ENCODE measurements at places on chromosomes 2 and 18. TPM values are rescaled to one million over a fixed set of nuclear protein-coding genes. Genes with fewer than 3 reads are reported as not detected.
A peak's percentile ranks its signal among the peaks of the same experiment; 100 is the strongest.

DNA sequence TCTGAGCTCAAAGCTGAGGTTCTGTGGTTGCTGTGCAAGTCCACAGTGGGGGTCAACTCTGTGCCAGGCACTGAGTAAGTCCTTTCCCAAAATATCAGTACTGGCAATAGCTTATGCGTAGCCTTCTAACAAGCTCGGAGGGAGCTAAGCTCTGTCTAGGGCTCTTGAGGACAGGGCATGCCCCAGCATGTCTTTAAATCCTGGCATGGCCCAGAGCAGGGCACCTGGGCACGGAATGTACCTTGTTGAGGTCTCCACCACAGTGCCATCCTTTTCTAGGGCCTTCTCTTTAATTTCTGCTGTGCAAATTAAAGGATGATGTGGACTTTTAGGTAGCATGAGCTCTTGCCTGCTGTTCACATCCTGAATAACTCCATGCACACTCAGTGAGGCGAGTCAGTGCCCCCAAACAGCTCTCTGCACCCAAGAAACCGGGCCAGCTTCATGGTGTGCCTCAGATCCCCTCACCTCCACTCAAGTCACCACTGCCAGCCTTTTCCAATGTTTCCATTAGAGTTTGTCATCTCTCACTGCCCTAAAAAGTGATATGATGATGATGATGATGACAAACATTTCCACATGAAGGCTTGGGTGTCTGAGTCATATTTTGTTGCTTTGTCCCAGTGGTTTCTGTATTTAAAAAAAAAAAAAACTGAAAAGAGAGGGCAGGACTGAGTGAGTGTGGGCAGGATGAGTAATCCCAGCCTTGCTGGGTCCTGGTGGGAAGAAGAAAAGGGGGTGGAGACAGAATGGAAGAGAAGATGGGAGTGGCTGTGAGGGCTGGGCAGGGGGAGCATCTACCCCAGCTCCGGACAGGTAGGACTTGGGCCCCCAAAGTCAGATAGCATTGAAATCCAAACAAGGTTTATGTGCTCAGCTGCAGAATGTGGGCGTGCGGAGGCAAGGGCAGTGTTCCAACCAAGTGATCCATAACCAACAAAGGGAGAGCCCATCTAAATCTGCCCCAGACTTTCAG is 78.9 kb downstream of the ZBTB7C start:
- no peak for DNase-seq
- H3K27me3 ChIP-seq, result peaks cover 15% of the 10 kb centered on the region
- H3K4me1 ChIP-seq, result peaks cover 15% of the 10 kb centered on the region
- no peak overlapping the region for H3K4me3 ChIP-seq

- DNase-seq, result no peak
- H3K36me3 ChIP-seq, result no peaks in the 10 kb centered on the region
- H3K27me3 ChIP-seq, result peaks cover 67% of the 10 kb centered on the region
- H3K4me3 ChIP-seq, result no peak overlapping the region
- H3K4me1 ChIP-seq, result no peaks in the 10 kb centered on the region
Measured at GRCh38 chr2:204050681-204051080, 114.1 kb downstream of the ICOS start.

Gene REG3G
- not detected for total RNA-seq

Gene NCKAP5
- 0.46 TPM for total RNA-seq

DNA sequence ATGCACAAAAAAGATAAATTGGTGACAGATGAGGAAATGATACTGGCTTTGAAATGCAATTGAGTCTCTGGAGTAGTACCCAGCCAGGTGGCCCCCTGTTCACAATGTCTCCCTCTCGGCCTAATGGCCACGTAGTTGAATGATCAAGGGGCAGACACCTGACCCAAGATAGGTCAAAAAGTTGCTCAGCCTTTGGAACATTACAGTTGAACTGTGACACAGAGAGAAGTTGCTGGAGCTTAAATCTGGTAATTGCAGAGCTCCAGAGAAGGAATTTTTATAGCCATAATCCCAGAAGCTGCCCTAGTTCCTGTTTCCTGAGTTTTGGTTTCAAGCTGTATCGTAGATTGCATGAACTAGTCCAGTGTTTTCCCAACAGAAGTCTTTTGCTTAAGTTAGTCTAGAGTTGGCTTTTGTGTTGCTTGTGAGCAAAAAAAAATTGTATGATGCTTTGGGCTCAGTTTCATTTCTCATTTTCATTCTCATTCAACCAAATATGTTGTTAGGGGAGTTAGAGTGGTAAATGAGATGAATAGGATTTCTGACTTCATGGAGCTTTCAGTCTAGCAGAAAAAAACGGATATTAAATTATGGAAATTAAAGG is 117.9 kb downstream of the CSRNP3 start:
- H3K4me3 ChIP-seq, result no peak overlapping the region
- no peaks in the 10 kb centered on the region for H3K27me3 ChIP-seq
- no peaks in the 10 kb centered on the region for H3K4me1 ChIP-seq
- no peaks in the 10 kb centered on the region for H3K36me3 ChIP-seq

GRCh38 chr2:131417886-131418285 is 53.9 kb upstream of the RAB6D start:
- H3K36me3 ChIP-seq, result no peaks in the 10 kb centered on the region
- no peak for DNase-seq
- H3K27me3 ChIP-seq, result peaks cover 75% of the 10 kb centered on the region
- no peak overlapping the region for H3K4me3 ChIP-seq
- no peak overlapping the region for H3K27ac ChIP-seq

Gene COL4A3
- 0.32 TPM for total RNA-seq

- no peak overlapping the region for H3K4me3 ChIP-seq
- peaks cover 19% of the 10 kb centered on the region for H3K36me3 ChIP-seq
- peaks cover 48% of the 10 kb centered on the region for H3K4me1 ChIP-seq
Measured at GRCh38 chr18:44732238-44732563, 51.5 kb downstream of the SETBP1 start.

Gene RAB17
- total RNA-seq, result 3.9 TPM

DNA sequence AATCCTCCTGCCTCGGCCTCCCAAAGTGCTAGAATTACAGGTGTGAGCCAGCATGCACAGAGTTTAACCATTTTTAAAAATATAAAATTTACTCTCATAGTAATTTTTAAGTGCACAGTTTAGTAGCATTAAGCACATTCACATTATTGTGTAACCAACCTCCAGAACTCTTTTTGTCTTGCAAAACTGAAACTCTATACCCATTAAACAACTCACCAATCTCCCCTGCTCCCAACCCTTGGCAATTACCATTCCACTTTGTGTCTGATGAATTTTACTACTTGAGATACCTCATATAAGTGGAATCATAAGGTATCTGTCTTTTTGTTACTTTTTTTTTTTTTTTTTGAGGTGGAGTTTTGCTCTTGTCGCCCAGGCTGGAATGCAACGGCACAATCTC is 112.5 kb downstream of the BMPR2 start:
- peaks cover 10% of the 10 kb centered on the region for H3K36me3 ChIP-seq
- no peak overlapping the region for H3K27ac ChIP-seq
- H3K4me3 ChIP-seq, result no peak overlapping the region
- peaks cover 16% of the 10 kb centered on the region for H3K4me1 ChIP-seq
- DNase-seq, result no peak
- H3K27me3 ChIP-seq, result no peaks in the 10 kb centered on the region

GRCh38 chr2:207531032-207531952 is 1.5 kb downstream of the CREB1 start:
- H3K4me3 ChIP-seq, result peak overlapping the region; percentile 90
- peaks cover 50% of the 10 kb centered on the region for H3K4me1 ChIP-seq
- H3K27me3 ChIP-seq, result no peaks in the 10 kb centered on the region
- DNase-seq, result no peak

Gene CLIP4
- total RNA-seq, result 22.1 TPM

DNA sequence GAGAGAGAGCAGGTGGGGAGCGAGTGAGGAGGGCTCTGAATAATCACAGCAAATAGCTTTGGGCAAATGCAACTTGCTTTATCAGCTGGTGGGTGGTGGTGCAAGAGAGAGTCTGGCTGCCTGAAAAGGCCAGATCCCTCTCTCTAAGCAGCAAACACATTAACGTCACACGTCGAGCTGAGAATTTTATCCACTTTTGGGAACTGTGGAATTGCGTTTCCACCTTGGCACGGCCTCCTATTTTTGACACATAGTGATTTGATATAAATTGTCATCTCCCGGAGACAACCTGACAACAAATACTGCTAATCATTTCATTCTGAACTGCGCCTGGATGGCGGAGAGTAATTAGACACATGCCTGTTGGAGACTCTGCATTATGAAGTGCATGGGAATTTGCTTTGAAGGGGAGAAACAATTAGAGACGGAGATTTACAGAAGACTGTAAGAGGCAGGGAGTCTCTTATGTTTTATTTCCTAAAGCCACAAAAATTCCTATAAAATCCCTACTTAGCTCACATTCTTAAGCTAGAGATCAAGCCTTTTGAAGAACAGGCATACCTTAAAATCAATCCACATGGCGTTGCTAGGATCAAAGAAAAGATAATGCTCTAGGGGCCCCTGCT is 634.1 kb downstream of the TDRD15 start:
- no peaks in the 10 kb centered on the region for H3K4me1 ChIP-seq
- no peaks in the 10 kb centered on the region for H3K36me3 ChIP-seq
- DNase-seq, result no peak
- no peak overlapping the region for H3K4me3 ChIP-seq
- no peak overlapping the region for H3K27ac ChIP-seq
- no peaks in the 10 kb centered on the region for H3K27me3 ChIP-seq

Gene TUBB8B
- not detected for total RNA-seq

DNA sequence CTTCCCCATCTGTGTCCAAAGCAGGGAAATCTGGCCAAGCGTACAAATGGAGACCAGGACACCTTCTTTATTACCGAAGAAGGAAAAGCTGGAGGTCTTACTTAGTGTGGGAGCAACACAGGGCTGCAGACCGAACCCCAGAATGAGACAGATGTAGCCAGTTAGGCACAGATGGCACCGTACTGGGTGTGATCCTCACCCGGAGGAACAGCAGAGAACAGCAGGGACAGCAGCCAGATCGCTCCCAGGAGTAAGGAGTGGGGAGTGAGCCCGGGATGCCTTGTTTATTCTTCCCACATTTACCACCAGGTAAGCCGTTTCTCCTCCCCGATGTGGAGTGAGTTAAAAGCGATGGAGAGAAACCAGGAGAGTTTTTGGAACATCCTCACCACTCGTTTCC is 150.7 kb upstream of the SPRED2 start:
- no peaks in the 10 kb centered on the region for H3K27me3 ChIP-seq
- peaks cover 7% of the 10 kb centered on the region for H3K4me1 ChIP-seq
- H3K36me3 ChIP-seq, result no peaks in the 10 kb centered on the region

GRCh38 chr2:99956232-99957030 is 186.0 kb downstream of the AFF3 start:
- no peaks in the 10 kb centered on the region for H3K27me3 ChIP-seq
- H3K36me3 ChIP-seq, result peaks cover 43% of the 10 kb centered on the region
- DNase-seq, result no peak
- peak overlapping the region; percentile 25 for H3K27ac ChIP-seq
- H3K4me1 ChIP-seq, result peaks cover 21% of the 10 kb centered on the region

Gene SPHKAP
- not detected for total RNA-seq
